ENCODE measurements at places on chromosomes 1 and 21.
A peak's percentile ranks its signal among the peaks of the same experiment; 100 is the strongest.

DNA sequence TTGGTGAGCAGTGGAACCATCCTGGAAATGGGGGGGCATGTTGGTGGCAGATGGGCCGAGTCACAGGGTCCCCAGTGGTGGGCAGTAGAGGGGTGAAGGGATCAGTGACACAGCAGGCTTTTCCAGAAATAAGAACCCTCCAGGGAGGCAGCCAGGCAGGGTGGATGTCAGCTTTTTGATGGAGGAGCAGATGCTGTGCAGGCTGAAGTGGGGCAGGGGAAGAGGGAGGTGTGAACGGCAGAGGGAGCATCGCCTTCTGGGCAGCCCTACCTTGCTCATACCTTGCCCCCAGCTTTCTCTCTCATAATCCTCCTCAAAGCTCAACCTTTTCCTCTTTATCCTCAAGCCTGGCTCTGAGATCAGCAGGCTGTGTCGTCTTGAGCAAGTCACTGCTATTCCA, 131.8 kb upstream of the IPO9 start:
- H3K36me3 ChIP-seq: no peaks in the 10 kb centered on the region
- H3K27ac ChIP-seq: no peak overlapping the region
- no peaks in the 10 kb centered on the region for H3K27me3 ChIP-seq

DNA sequence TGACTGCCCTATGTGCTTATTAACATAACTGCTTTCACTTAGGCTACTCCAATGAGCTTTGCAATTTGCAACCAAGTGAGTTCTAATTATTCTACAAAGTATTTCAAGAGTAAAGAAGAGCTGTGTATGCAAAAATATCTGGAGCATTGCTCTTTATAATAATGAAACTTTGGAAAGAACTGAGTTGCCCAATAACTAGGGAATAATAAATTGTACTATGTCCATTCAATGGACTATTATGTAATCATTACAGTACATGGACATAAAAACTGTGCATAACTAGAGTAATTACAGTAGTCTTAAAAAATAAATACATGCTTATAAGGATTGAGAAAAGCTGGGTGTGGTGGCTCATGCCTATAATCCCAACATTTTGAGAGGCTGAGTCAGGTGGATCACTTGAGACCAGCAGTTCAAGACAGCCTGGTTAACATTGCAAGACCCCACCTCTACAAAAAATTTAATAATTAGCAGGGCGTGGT, 70.3 kb upstream of the JAK1 start:
- no peak overlapping the region for H3K27ac ChIP-seq
- no peaks in the 10 kb centered on the region for H3K27me3 ChIP-seq

- peak; percentile 80 for DNase-seq
- H3K27me3 ChIP-seq: no peaks in the 10 kb centered on the region
- peak overlapping the region; percentile 76 for H3K27ac ChIP-seq
These were observed 674 bp upstream of the ATXN7L2 start for GRCh38 chr1:109482791-109483671.

GRCh38 chr1:204932573-204932909, 61.9 kb downstream of the NFASC start:
- H3K36me3 ChIP-seq: no peaks in the 10 kb centered on the region
- no peak overlapping the region for H3K4me3 ChIP-seq
- no peaks in the 10 kb centered on the region for H3K4me1 ChIP-seq
- no peaks in the 10 kb centered on the region for H3K27me3 ChIP-seq
- no peak overlapping the region for H3K27ac ChIP-seq

- no peak overlapping the region for H3K4me3 ChIP-seq
- peaks cover 4% of the 10 kb centered on the region for H3K36me3 ChIP-seq
- H3K4me1 ChIP-seq: no peaks in the 10 kb centered on the region
These were observed 38.6 kb downstream of the C21orf91 start for GRCh38 chr21:17780539-17780938.

GRCh38 chr1:21280011-21280471, 10.2 kb downstream of the ECE1 start:
- H3K36me3 ChIP-seq: no peaks in the 10 kb centered on the region
- DNase-seq: no peak
- H3K4me1 ChIP-seq: peaks cover 48% of the 10 kb centered on the region
- H3K27ac ChIP-seq: peak overlapping the region; percentile 66

DNA sequence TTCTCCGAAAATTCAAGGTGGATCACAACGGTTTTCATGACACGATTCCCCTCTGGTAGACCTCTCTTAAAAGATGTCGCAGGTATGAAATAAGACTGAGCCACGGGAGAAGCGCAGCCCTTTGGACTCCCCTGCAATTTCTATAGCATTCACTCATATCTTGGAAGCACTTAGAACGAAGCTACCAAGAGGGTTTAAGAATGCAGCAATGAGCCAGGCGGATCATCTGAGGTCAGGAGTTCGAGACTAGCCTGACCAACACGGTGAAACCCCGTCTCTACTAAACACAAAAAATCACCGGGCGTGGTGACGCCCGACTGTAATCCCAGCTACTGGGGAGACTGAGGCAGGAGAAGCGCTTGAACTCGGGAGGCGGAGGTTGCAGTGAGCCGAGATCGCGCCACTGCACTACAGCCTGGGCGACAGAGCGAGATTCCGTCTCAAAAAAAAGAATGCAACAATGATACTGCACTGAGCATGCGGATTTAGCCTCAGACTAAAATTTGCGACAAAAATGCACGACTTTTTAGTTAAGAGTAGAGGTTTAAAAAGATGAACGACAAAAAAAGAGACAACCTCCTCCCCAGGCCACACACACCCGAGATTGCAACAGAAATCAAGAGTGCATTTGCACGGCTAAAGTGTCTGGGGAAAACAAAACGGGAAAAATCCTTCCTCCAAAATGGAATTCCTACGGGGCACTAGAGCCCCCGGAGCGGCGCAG, 743 bp downstream of the TOMM20 start:
- peaks cover 25% of the 10 kb centered on the region for H3K36me3 ChIP-seq
- peak overlapping the region; percentile 92 for H3K27ac ChIP-seq

DNA sequence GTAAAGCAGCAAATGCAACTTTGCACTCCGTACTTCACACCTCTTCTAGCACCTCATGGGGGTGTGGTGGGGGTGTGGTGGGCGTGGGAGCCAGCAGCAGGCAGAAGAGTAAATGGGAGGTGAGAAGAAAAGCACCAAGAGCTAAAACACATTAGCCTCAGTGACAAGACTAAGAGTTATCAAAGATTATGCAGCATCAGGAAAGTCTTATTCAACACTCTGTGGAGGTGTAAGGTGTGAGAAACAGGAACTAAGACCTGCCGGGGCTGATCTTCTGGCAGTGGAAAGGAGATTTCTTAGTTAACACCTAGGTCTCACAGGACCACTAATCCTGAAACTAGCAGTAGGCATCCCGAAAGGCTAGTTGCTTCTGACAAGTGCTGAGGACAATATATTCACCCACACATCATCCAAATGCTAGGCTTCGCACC, 9.9 kb downstream of the TGFBR3 start:
- H3K27ac ChIP-seq: no peak overlapping the region
- no peak overlapping the region for H3K4me3 ChIP-seq
- peaks cover 63% of the 10 kb centered on the region for H3K4me1 ChIP-seq
- H3K36me3 ChIP-seq: no peaks in the 10 kb centered on the region
- no peak for DNase-seq

- H3K4me1 ChIP-seq: no peaks in the 10 kb centered on the region
- no peaks in the 10 kb centered on the region for H3K27me3 ChIP-seq
- H3K36me3 ChIP-seq: no peaks in the 10 kb centered on the region
- no peak overlapping the region for H3K27ac ChIP-seq
These were observed 473.0 kb upstream of the ADGRL2 start for GRCh38 chr1:81327743-81328142.

DNA sequence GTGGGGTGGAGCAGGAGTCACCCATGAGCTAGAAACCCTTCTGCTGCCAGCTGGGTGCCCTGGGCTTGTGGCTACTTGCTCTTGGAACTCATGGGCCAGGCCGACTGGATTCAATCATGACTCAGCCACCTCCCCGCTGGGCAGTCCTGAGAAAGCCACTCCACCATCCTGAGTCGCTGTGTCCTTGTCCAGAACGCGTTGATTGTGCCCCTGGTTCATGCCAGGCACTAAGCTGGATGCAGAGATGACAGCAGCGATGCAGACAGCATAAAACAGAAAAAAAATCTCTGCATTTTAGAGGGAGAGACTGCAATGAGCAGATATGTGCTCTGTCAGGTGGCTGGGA, 10.6 kb downstream of the PADI1 start:
- no peak overlapping the region for H3K27ac ChIP-seq
- no peak for DNase-seq
- peaks cover 20% of the 10 kb centered on the region for H3K27me3 ChIP-seq
- H3K36me3 ChIP-seq: no peaks in the 10 kb centered on the region

DNA sequence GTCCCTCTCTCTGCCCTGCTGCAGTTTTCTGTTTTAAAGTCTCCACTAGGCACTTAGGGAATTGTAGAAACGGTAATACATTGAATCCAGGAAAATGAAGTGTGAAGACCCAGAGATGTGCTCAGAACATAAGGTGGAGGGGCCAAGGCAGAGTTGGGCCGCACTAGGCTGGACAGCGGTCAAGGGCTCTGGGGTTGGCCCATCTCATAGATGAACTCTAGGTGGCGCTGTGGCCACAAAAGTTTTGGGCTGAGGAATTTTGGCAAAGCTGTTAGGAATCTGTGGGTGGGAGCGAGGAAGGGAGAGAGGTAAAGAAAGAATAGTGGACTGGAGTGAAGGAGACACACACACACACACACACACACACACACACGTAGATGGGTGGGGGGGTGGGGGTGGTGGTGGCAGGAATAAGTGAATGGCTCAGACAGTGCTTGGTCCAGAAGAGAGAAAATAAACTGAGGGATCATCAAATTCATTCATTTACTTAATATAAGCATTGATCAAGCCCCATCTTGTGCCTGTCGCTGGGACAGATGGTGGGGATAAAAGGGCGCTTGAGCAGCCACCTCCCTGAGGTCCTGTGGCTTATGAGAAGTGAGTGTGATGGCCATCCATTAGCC, 258.5 kb downstream of the TRABD2B start:
- no peak overlapping the region for H3K27ac ChIP-seq
- no peak for DNase-seq
- no peaks in the 10 kb centered on the region for H3K4me1 ChIP-seq
- H3K27me3 ChIP-seq: no peaks in the 10 kb centered on the region
- no peak overlapping the region for H3K4me3 ChIP-seq

Measured in sigmoid colon (tissue), 7 donors.